ENCODE measurements at places on chromosomes 7 and 10.

DNA sequence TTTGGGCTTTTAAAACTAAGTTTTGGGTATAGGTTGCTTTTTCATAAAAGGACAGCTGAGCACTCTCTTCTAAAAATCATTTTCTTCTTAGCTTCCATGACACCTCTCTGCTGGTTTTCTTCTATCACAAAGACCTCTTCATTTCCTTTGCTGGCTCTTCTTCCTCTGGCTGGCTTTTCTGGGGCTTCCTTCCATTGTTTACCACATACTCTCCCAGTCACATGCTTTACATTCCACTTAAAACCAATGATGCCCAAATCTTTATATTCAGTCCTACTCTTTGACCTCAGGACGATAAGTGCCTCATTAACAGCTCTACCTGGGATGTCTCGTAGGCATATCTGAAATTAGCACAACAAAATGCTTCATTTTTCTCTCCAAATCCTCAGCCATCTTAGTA is 26.8 kb downstream of the FAM133B start:
- DNase-seq, result no peak

DNA sequence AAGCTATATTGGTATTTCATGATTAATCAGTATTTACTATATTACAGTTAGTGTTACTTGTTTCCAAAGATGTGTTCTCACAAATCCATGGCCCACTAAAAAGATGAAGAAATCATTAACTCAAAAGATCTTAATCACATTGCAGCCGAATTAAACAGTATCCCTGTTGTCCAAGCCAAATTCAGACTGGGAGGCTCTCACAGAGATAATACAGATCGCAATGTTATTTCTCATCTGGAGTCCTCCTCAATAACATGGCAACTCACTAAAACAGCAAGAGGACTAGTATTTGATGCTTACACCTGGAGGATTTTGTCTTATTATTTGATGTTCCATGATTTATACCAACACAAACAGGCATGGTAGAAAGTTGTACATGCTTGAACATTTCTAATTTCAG is 23.4 kb downstream of the CYP51A1 start:
- DNase-seq, result no peak

DNA sequence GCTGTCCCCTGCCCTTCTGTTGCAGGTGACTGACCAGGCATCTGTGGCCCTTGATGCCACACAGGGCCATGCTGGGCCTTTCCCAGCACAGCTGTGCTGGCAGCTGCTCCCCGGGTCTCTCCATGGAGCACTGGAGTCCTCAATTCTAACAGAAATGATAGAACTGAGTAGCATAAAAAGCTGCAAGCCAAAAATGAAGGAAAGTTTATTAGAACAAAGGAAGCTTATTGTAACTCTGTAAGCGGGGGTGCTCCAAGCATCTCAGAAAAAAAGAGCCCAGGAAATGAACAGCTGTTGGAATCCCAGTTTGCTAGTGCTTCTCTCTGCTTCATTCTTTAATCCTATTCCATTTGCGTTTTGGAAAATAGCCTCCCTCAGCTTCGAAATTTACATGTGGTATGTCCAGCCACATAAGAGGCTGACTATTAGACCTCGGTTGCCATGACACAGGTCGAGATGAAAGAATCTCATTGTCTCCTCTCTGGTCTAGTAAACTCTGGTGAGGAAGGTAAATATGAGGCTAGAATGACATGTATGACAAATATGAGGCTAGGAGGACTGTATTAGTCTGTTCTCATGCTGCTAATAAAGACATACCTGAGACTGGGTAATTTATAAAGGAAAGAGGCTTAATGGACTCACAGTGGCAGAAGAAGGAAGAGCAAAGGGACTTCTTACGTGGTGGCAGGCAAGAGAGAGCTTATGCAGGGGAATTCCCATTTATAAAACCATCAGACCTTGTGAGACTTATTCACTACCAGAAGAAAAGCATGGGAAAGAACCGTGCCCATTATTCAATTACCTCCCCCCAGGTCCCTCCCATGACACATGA is 23.7 kb downstream of the EPDR1 start:
- DNase-seq, result no peak

DNA sequence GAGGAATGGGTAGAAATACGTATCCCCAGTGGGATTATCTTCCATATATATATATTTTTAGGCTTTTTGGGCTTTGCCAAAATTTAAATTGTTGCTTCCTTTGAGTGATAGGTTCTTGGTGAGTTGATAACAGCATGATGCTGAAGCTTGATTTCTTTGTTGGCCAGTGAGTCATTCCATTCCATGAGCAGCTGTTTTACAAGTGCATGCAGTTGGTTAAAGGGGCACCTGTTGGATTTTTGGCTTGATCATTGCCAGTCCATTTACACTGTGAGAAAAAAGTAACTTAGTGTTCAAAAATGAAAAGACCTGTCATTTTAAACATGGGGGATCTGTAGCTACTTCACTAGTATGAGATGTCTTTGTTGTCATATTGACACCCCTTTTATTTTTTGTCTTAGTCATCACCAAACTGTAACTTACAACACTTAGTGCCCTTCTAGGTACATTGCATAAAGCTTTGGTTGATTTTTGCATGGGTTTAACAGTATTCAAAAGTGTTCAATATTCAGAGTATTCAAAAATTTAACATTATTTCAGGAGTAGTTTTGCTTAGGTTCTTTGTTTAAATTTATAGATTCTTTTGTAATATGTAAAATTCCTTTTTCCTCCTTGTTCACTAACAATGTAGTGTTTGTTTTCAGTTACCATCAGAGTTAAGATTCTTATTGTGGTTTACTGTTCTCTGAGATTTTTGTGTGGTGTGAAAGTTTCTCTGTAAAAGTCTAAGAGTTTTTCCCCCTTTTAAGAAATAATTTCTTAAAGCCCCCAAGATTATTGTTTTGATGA is 8.8 kb downstream of the AKAP9 start:
- DNase-seq, result no peak

DNA sequence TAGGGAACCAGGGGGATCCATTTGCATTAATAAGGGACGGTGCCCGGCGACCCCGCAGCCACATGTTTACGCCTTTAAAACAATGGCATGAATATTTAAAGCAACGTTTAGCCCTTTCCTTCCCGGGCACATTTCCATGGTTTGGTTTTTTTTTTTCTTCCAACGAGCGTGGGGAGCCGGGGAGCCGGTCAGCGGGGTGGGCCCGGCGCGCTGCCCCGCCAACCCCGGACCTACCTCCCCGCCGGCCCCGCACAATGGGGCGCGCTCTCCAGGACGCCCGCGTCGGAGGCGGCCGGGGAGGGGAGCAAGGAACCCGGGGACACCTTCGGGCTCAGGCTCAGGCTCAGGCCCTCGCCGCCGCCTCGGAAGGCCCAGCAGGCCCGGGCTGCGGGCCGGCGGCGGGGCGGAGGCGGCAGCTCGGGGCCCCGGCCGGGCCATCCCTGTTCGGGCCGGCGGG is 1.0 kb downstream of the SEPHS1 start:
- no peak for DNase-seq

DNA sequence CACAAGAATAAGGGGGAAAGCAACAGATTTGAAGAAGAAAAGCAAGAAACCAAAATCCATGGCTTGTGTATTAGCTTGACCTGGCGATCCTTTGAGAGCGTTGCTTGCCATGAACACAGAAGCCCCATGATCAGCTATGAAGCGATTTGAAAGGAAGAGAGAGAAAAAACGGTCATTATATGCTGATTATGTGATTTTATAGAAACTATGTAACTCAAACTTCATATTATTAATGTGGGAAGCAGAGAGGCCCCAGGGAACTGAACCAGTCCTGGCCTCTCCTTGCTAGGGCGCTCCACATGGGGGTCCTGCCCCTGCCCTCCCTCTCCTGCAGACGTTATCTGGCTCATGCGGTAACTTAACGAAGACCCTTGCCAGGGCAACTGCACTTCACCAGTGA is 306.1 kb upstream of the ADARB2 start:
- no peak for DNase-seq

DNA sequence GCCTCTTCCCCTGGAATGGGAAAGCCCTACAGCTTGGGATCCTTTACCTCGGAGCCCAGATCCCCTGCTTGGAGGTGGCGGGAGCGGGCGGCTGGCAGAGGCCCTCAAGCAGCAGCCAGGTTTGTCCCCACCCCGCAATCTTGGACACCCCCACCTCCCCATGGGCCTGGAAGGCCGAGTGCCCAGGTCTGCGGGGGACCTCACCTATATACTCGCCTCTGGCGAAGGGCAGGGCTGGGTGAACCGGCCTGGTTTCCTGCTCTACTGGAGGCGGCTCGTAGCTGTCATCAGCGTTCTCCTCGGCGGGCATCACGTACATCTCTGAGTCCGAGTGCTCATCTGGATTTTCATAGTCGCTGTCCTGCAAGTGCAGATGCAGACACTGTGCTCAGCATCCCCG is 44.2 kb downstream of the BLNK start:
- DNase-seq, result no peak

GRCh38 chr7:156105337-156106106 is 293.3 kb upstream of the SHH start:
- DNase-seq, result no peak

DNA sequence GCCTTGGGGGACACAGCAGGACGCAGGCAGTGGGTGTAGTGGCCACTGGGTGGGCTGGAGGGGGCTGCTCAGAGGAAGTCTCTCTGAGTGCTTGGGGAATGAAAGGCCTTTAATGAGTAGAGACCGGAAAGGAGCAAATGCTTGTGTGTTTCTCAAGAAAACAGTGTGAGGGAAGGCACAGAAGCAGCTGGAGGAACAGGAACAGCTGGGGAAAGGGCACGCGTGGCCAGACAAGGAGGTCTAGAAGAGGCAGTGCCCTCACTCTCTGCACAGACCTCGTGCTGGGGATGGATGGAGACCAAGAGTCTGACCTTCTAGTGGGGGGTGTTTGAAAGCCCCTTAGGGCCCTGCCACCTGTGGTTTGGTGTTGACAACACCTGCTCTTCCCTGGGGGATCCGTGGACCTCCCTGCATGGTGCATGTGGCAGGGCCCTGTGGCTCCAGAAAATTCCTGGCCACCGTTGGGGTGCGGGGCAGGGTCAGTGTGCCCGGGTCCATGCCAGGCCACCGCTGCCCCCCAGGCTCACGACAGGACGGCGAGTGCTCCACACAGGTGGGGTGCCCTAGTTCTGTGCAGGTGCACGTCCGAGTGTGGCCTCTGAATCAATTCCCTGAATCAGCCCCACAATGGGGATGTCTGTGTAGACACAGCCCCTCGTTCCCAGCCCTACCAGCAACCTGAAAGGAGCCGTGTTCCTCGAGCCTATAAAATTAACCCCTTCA is 25.9 kb upstream of the FAM20C start:
- DNase-seq, result no peak

DNA sequence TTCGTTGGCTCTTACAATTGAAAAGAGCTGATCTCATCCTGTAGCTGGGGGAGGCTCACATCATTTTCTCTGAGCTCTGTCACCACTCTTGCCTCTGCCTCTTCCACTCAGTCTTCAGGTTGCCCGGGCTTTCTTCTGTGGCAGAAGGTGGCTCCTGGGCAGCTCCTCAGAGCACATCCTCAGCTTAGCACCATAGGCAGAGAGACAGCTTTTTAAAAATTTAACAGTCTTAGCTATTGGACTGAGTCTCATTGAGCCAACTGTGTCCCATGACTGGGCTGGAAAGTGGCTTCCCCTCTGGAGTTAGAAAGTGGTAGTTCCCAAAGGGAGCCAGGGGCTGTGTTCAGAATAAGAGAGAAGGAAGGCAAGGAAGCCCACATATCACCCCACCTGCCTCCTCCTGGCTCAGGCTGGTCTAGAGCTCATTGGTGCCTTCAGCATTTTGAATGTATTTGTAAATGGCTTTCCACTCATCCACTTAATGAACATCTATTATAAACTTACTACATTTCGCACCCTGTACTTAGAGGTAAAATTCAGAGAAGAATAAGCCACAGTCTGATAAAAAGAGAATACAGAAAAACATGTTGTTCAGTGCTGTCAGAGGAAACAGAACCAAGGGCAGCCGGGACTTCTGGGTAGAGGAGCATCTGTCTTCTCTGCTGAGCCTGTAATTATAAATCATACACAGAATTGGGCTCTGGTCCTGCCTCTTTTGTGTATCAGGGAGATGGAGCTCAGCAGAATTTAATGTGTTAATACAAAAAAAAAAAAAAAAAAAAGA is 119.3 kb downstream of the WDFY4 start:
- no peak for DNase-seq

GRCh38 chr10:58919927-58920654 is 256.4 kb upstream of the PHYHIPL start:
- DNase-seq, result no peak

DNA sequence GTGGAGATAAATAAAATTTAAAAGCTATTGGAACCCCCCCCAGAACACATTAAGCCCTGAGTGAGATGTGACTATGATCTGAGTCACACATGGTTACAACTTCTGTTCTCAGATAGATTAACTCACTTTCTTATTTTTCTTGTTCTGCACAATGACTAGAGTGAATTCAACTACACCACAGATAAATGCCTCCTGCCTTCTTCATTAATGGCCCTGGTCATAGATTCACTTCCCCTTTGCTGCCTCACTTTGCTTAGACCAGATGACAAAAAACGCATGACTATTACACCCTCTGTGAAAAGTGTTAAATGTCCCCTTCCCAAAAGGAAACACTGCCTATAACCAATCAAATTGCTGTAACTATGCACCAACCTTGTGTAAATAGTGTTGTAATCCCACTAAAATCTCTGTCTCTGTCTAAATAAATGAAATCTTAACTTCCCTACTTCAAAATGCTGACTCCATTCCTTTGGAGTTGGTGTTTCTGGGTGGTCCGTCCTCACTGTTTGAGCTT is 49.4 kb downstream of the AKR1D1 start:
- DNase-seq, result no peak

DNA sequence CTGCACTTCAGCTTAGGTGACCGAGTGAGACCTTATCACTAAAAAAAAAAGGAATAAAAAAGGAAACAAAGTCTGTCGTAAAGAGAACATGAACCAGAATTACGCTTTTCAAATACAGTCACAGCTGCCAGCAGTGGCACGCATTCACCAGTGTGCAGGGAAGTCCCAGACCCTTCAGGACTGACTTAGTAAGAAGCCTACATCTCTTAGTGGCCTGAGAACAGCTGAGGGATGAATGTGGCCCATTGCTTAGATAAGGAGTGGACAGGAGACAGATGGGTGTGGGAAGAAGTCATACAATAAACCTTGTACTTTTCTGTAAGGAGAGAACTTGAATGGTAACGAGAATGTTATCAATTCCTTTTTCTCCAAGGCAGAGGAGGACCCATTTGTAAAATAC is 178.5 kb downstream of the JCAD start:
- no peak for DNase-seq

DNA sequence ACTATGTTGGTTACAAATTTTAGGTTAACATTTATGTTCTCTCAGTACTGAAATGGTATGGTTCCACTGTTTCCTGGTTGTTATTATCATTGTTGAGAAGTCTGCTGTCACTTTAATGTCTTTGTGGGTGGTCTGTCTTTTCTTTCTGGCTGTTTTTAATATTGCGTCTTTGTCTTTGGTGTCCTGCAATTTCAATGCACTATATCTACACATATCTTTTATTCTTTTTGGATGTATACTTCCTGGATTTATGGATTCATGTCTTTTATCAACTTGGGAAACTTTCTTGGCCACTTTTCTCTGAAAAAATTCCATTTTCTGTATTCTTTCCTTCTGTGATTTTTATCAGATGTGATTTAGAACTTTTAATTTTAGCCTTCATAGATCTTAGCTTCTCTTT is 250.2 kb downstream of the BUB3 start:
- no peak for DNase-seq
